Stimulated activated CD4-positive, alpha-beta T cell treated with anti-CD3 and anti-CD28 coated beads, Interleukin-2, amount 100 ng/mL, for 48 hours (primary cell): ENCODE measurements at places on chromosomes 7 and 10.

GRCh38 chr7:83751217-83751616 lies 102.3 kb upstream of the SEMA3E start:
- no peak for DNase-seq

DNA sequence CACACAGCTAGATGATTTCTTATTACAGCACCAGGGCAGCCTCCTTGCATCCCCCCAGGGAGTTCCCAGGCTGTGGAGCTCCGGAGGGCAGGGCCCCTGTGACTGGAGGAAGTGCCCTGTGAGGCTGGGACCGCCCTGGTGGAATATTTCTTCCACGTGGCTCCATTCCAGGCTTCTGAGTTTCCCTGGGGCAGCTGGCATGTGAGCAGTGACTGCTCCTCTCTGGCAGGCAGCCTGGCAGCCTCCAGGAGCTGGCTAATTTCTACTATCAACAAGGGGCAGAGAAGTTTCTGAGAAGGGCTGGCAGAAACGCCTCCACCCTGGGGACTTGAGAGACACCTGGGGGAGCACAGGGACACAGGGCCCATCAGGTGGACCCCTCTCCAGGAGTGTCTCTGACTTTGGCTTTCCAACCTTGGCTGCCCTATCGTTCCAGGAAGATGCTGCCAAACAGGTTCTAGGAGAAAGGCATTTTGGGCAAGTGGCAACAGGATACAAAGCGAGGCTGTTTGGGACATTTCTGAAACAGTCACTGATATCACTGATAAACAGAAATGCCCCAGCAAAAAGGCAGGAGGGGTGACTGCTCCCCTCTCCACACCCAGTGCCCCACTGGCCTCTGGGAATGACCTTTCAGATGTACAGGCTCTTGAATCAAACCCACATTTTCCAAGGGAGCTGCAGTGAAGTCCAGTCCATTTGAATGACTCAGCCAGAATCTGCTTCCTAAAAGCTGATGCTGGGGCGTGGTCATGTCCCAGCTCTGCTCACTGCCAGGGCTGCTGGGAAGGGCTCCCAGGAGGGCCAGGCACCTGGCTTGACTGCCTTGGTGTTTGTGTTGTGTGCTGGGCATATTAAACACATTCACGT lies 16.1 kb downstream of the MYOF start:
- no peak for DNase-seq

DNA sequence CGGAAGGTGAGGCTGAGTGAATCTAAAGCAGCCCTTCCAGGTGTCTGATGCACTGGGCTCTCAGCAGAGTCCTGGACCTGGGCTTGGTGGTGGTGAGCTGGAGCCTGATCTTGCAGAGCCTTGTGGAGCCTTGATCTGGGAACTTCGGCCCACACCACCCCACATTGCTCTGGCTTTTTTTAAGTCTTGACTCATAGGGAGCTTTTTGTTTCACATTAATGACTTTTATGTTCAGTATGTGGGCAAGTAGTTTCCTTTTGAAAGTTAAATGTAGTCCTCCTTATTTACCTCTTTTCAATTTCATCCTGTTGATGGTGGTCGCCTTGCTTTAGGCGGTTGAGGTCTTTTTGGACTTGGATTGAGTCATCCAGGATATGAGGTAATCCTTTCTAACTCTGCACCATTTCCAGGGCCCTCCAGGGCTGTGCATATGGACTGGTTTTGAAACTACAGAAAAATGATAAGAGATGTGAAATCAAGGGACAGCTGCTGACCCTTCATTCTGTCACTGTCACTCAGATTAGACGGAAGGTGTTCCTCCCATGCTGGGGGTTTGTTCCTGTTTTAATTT lies 2.9 kb upstream of the NRAP start:
- DNase-seq, result no peak

DNA sequence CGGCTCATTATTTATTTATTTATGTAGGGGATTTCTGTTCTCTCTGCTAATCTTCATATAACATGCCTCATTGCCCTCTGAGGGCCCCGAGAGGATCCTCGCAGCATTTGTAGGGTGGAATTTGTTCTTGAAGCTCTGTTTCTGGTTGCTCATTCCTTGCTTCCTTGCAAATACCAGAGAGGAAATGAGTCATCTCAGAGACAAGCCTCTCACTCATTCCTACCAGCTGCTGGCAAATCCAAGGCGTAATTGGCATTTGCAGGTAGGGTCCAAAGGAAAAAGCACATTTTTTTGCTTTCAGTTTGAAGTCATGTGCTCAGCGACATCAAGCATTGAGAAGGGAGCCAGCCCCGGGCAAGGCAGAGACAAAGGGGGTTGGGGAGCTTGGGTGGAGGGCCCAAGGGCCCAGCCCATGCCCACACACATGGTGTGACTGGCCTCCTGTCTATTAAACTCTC lies 501.6 kb downstream of the GALNT17 start:
- no peak for DNase-seq

DNA sequence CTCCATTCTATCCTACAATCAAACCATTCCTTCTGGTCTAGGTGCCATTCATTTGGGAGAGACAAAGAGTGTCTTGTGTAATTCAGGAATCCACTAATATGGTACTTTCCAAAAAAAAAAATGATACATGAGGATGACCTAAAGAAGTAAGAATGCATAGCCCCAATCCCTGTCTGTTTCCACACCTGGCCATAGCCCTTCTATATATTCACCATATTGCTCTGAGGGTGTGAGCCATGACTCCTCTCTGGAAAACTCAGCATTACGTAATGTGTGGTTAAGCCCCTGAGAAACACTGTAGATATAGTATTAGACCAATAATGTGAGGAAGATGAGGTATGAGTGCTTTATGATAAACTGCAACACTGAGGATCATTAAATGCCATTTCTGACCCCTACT lies 592.7 kb downstream of the INHBA start:
- DNase-seq, result no peak

GRCh38 chr10:62772186-62772974 lies 32.1 kb upstream of the ADO start:
- DNase-seq, result no peak

DNA sequence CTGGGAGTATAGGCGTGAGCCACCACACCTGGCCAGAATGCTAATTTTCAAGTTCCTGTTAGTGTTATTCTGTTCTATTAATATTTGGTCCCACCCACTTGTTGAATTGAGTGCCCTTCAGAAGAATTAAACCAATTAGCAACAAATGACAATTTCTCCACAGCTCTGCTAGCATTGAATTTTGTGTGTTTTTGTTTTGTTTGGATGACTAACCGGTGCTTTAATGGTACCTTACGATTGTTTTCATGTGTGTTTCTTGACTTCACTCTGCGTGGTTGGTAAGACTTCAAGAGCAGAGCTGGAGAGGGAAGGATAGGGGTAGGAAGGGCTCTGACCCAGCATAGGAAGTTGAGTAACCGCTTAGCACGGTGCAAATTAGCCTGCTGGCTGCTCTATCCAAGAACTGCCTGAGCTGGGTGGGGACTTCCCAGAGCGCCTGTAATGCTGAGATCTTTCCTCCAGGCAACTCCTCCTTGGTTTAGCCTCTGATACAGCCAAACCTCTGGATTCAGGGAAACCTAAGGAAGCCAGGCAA lies 4.6 kb downstream of the ARPC1B start:
- no peak for DNase-seq

GRCh38 chr7:155296788-155297516 lies 726 bp upstream of the INSIG1 start:
- peak; percentile 73 for DNase-seq
